Activated gamma-delta T cell treated with anti-CD3 and anti-CD28 coated beads, Interleukin-2, amount 50 U/mL, for 16 hours (primary cell): ENCODE measurements at places on chromosomes 1 and 21.

DNA sequence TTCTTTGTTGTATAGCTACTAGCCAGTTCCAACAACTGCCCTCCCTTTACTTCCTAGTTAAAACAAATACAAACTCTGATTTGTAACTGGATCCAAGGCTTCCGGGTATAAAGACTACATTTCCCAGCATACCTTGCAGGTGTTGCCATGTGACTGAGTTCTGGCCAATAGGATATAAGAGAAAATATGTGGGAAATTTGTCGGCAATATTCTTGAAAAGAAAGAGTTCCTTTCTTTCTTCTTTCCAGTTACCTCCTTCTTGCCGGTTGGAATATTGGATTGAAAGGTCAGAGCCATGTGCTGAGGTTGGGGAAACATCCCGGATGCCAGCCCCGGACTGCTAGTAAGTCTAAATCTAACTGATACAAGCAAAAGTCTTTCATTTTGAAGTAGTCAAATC is 23.0 kb upstream of the ZBTB40 start:
- DNase-seq, result no peak

- no peak for DNase-seq
Measured at GRCh38 chr1:164433141-164433817, 125.7 kb upstream of the PBX1 start.

DNA sequence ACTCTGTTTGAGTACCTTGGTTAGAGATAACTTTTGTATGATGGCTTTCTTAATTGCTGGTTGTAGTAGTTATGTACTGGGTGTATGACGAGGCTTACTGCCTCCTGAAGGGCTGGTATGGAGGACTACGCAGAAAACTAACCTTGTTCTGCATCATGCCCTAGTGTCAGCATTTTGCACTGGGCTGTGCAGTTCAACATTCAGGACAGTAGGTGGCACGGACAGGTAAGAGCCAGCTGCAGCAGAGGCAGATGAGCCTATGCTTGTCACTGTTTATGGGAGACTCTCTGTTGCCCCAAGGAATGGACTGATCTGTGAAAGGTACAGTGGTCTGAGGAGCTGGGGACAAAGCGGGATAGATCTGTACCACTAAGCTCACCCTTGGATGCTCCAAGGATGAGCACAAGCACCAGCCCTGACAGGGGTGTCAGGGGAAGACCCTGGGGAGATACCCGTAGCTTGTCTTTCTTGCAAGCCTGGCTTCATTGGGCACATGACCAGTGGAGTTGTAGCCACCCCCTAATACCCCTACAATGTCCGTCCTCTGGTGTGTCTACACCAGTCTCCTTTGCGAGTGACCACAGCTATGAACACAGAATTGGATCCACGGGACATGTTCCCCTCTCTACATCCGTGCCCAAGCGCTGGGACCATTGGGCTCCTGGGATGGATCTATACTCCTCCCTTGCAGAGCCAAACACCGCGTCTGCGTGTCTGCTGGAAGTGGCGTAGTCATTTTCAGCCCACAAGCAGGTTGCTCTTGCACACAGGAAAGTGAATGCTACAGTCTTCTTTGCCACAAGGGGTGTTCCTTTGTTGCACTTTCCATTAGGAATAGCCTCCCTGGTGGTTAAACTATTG is 51.1 kb upstream of the CFHR3 start:
- peak; percentile 1 for DNase-seq

GRCh38 chr1:201625851-201626251 is 86.9 kb downstream of the NAV1 start:
- no peak for DNase-seq

DNA sequence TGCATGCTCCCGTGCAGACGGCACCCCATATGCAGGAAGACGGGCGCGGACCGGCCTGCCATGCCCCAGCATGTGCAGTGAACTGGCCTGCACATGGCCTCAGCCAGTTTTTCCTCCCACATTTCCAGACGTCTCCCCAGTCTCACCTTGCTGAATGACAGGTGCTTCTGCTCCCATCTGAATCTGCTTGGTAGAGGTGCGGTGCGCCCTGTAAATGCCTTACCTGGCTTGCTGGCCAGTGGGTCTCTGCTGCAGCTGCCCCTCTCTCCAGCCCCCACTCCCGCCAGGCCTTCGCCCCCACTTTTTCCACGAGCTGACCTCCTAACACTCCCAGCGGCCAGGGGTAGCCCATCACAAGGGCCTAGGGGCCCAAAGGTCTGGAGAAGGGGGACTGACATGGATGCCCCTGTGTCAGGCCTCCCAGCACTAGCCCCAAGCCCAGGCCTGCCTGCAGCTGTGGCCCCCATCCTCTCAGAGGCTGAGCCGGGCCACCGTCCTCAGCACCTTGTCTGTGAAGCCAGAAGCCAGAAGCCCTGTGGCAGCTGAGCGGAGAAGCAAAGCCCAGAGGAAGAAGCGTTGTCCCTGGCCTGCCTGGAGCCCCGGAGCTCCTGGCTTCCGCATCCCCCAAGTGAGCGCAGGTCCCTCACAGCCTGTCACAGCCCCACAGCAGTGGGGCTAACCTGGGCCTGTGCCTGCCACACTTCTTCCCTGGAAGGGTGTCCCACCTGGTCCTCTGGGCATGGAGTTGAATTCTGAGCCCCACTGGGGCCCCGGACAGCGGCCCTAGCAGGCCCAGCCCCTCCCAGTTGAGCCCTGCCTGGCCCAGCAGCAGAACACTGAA is 3.7 kb upstream of the SLC19A1 start:
- DNase-seq, result no peak

DNA sequence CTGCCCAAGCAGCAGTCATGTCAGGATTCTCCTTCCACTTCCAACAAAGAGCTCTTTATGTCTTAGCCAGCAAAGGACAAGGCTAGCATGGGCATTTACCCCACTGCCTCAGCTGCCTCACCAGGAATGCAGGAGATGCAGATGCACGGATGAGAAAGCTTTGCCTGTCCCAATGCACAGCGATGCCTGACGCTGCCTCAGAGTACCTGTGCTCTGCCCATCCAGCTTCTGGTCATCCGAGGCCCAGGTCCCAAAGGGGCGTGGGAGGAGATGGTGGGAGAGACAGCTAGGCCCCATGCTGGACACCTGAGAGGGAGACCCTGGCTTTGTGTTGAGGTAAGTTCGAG is 59.0 kb downstream of the IRF2BP2 start:
- no peak for DNase-seq

DNA sequence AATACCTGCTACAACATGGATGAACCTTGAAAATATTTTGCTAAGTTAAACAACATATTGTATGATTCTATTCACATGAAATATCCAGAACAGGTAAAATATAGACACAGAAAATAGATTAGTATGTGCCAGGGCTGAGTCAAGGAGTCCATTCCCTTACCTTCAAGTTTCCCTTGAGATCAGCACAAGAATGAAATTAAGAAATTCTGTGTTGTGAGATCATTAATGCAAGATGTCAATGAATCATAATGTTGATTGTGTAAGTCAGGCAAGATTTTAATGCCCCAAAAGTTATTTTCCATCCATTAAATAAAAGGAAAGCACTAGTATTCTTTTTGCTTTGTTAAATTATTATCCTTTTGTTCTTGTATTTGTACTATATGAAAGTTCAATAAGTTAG is 139.4 kb downstream of the MRPL39 start:
- no peak for DNase-seq

DNA sequence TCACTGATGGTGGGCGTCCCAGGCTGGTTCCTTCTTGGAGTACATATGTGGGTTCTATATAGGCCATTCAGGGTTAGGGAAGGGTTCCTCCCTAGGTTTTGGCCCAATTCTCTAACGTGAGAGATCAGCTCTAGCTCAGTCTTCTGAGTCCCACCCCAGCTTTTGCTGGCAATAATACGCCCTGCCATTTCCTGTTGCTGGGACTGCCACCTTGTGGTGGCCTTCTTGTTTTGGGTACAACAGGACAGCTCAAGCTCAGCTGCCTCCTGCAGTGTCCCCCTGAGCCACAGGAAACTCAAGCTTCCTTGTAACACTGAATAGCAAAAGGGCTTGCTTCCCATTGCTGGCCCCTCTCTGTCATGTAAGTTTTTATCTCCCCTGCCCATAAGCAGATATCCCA is 77.8 kb downstream of the BACH1 start:
- peak; percentile 11 for DNase-seq

GRCh38 chr1:41255978-41256377 is 13.9 kb upstream of the SCMH1 start:
- no peak for DNase-seq

- no peak for DNase-seq
Measured at GRCh38 chr1:165056914-165057313, 299.6 kb downstream of the LMX1A start.

GRCh38 chr1:184060316-184060715 is 8.8 kb downstream of the TSEN15 start:
- no peak for DNase-seq

DNA sequence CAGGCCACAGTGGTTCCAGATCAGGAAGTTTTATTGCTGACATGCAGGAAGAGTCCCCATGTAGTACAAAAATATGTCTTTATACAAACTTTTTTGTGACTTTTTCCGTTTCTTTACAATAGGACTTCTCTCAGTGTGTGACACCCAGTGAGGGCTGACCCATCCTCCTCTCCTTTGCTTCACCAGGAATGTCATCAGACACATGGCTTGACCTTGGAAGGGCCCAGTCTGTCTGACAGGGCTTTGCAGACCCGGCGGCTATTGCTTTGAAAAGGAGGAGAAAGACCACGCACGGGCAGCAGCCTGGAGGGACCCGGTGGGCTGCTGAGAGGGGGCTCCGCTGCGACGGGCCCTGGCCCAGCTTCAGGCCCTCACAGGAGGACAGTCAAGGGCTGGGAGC is 16.2 kb upstream of the EVA1B start:
- no peak for DNase-seq

GRCh38 chr1:9996624-9997582 is at the start of gene RBP7:
TSS of gene RBP7 (plus strand) at chr1:9997228. CDS start at chr1:9997259, 31 bp downstream.
- no peak for DNase-seq

DNA sequence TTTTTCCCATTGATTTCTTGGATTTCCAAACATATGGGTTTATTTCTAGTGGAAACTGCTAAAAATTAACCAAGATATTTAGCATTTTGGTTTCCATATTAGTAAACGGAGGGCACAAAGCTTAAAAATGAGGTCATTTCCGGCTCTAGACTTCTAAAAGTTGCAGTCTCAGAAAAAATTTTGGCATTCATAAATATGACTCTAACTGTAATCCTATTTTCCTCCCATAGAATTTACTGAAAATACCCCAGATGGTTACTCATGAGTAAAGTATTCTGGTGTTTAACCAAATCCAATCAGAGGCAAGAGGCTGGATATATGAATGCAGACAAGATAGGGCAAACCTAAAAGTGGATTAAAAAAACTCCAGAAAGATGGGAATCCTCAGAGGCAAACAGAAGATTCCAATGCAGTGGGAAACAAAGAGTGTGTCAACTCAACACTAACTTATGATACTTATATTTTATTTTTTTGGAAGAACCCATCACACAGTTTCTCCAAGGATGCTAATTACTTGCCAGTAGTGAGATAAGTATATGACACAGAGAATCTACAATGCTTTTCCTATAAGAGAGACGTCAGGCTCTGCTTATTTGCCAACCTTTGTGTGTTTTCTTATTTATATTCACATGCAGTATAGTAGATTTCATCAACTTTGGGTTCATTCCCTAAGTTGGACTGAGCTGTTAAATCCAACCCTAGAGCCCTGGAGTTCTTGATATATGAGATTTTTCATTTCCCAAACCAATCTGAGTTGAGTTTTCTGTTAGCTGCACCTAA is 90.1 kb upstream of the BCL10 start:
- DNase-seq, result no peak

DNA sequence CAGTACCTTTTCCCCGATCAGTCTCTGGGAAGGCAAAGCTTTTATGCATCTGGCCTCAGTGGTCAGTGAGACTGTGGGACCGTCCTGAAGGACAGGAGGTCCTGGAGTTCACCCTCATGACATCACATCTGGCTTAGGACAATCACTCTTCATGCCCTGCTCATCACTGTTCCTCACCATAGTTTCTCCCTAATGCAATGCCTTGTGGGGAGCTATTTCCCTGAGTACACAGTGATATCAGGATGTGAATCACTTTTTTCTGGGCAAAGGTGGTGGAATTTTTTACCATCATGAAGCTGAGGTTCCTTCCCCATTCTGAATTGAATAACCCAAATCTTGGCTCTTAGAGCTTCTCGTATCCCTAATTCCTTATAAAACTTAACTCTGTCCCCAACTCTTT is 34.8 kb upstream of the CFAP126 start:
- no peak for DNase-seq

- DNase-seq, result no peak
Measured at GRCh38 chr1:66134004-66134403, 341.3 kb downstream of the PDE4B start.

DNA sequence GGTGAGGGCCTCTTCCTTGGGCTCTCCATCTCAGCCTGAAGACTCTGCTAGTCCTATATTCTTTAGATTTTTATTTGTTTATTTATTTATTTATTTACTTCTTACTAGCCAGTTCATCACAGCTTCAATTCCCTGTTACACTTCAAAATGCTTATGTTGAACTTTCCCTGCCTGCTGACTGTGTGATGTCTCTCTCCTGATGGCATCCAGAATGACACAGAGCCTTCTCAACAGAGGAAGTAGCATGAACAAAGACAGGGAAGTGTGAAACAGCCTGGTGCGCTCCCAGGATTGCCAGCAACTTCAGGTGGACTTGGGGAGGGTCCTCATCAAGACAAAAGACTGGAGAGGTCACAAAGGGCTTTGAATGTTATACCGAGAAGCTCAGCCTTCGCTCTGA is 4.3 kb upstream of the IPO13 start:
- DNase-seq, result no peak

DNA sequence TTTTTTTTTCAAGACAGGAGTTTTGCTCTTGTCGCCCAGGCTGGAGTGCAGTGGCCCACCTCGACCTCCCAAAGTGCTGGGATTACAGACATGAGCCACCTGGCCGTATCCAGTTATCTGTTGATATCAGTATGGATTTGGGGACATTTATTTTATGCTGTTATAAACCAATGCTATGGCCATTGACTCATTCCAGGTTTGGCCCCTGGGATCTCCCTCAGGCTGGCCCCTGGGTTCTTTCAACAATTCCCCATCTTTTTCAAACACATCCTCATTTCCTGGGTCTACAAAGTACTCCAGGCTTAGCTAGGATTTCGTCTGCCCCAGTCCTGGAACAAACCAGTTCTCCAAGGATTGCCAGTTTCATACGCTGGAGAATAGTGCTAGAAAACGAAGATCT is 44.1 kb downstream of the WDR4 start:
- DNase-seq, result no peak

DNA sequence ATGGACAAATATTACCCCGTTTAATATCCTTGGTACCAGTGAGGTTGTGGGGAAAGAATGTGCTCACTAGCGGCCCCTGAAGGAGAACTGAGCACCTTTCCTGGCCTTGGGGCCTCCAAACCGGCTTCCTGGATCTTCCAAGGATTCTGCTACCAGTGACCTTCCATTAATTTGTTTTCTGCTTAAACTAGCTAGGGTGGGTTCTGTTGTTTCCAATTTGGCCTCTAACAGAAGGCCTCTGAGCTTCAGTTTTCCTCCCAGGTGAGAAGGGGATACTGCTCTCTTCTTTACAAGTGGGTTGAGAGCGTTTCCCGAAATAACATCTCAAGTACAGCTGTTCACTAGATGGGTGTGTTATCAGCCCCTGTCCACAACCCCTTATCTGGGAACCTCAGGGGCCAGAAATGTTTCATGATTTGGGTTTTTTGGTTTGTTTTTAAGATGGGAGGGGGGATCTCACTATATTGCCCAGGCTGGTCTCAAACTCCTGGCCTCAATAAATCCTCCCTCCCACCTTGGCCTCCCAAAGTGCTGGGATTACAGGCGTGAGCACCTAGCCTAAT is 16.9 kb upstream of the IFNGR2 start:
- DNase-seq, result no peak

- DNase-seq, result no peak
Measured at GRCh38 chr21:31875496-31876015, 2.7 kb downstream of the HUNK start.
